Fibroblast of the aortic adventitia (primary cell): ENCODE measurements at places on chromosomes 3 and 15. TPM values are rescaled to one million over a fixed set of nuclear protein-coding genes. Genes with fewer than 3 reads are reported as not detected.

The PPP1R14D gene
- not detected in 2 replicates for total RNA-seq

The CLDN16 gene
- 0.09 TPM in 1 of 2 replicates, not detected in the other for total RNA-seq

The DUOXA1 gene
- total RNA-seq = 0.36 TPM in 1 of 2 replicates, not detected in the other

The DGKG gene
- 0.08 and 0.27 TPM in 2 replicates for total RNA-seq

The AMT gene
- total RNA-seq = 0.63 and 3.3 TPM in 2 replicates

The TMEM158 gene
- 4.5 and 19.3 TPM in 2 replicates for total RNA-seq

The SYNM gene
- 3.4 and 6.2 TPM in 2 replicates for total RNA-seq
